NT2/D1 (cell line): ENCODE measurements at places on chromosomes 16 and 17.

DNA sequence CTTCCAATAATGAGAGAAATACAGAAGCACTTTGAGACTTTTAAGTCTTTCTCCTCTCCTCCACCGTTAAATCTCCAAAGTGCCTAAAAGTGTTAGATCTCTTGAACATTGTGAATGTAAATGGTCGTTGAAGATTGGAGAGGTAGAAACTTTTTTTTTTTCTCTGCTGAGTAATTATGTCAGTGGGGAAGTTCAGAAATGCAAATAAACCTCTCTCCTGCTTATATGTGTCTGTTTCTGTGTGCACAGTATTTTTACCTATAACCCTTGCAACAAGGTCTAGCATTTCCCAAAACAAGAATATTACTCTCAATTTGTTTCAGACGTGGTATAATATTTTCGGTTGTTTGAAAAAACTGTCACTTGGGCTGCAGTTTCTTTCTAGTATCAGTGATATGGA lies 833.6 kb upstream of the CDH8 start:
- DNase-seq, result no peak

DNA sequence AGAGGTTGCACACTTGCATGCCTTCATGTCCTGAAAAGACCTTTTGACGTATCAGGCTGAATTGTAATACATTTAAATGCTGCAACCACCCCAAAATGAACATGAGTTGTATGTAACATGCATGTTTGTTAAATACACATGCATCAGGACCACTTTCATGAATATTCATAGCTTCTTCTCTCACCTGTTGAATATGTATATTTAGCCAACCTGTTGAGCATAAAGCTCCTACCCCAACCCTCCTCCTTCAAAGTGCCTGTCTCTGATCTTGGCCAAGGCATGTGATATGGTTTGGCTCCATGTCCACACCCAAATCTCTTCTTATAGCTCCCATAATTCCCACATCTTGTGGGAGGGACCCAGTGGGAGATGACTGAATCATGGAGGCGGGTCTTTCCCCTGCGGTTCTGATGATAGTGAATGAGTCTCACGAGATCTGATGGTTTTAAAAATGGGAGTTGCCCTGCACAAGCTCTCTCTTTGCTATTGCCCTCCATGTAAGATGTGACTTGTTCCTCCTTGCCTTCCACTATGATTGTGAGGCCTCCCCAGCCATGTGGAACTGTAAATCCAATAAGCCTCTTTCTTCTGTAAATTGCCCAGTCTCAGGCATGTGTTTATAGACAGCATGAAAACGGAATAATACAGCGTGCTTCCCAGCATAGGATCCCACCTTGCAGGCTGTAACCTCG lies 3.8 kb upstream of the CRYM start:
- no peak for DNase-seq

- no peak for DNase-seq
These were observed 2.5 kb downstream of the TAC4 start for GRCh38 chr17:49845321-49845720.

- DNase-seq, result no peak
These were observed 19.1 kb upstream of the RSL1D1 start for GRCh38 chr16:11870399-11870798.

GRCh38 chr17:41786227-41787020 lies at the start of gene JUP:
TSS of gene JUP (minus strand) at chr17:41786711. CDS start at chr17:41771854, 14,857 bp downstream.
- DNase-seq, result peak; percentile 97

DNA sequence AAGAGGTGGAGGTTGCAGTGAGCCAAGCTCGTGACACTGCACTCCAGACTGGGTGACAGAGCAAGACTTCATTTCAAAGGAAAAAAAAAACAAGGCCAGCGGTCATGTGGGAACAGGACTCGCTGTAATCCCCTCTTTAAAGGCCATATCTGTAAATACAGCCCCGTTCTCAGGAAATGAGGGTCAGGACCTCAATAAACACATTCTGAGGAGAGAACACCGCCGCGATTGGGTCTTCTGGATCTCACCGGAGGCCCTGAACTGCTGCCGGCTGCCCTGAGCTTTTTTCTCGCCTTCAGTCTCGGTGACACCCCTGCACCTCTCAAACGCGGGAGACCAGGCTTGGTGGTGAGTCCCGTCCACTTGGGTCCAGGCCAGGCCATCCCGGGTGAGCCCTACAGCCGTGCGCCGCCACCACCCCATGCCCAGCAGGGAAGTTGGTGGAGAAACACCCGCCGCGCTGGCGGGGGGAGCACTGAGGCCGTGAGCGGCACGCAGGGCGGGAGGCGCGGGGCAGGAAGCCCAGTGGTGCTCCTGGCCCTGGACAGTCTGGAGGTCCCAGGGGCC lies 28.4 kb downstream of the SLC25A10 start:
- no peak for DNase-seq

GRCh38 chr17:28498652-28499363 lies 7.3 kb upstream of the FOXN1 start:
- no peak for DNase-seq

- no peak for DNase-seq
These were observed 20.3 kb downstream of the RAB11FIP4 start for GRCh38 chr17:31411707-31412285.

DNA sequence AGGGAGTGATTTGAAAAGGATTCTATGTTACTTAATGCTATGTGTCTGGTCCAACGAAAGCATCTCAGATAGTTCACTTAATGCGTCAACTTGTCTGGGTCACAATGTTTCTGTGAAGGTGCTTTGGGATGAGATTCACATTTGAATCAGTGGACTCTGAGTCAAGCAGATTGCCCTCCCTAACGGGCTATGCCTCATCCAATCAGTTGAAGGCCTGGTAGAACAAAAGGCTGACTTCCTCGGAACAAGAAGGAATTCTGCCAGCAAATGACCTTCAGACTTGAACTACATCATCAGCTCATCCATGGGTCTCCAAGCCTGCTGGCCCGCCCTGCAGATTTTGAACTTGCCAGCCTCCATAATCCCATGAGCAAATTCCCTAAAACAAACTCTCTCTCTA lies 15.2 kb downstream of the EMP2 start:
- DNase-seq, result no peak

DNA sequence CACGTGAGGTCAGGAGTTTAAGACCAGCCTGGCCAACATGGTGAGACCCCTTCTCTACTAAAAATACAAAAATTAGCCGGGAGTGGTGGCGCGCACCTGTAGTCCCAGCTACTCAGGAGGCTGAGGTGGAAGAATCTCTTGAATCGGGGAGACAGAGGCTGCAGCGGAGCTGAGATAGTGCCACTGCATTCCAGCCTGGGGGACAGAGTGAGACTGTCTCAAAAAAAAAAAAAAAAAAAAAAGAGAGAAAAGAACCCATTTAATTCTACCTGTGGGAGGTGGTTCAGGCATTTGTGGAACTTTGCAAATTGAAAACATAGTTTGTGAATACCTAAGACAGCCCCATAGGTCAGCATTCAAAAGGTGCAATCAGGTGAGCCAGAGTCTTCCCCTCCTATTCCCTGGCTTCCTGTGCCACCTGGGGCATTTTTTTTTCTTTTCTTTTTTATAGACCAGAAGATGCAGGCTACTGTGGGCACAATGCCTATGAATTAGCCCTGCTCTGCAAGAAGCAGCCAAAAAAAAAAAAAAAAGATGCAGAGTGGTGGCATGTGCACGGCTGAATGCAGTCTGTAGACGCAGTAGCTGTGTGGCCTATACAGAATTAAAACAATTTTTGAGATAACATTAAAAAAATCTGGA lies 9.1 kb upstream of the SOCS3 start:
- DNase-seq, result no peak

DNA sequence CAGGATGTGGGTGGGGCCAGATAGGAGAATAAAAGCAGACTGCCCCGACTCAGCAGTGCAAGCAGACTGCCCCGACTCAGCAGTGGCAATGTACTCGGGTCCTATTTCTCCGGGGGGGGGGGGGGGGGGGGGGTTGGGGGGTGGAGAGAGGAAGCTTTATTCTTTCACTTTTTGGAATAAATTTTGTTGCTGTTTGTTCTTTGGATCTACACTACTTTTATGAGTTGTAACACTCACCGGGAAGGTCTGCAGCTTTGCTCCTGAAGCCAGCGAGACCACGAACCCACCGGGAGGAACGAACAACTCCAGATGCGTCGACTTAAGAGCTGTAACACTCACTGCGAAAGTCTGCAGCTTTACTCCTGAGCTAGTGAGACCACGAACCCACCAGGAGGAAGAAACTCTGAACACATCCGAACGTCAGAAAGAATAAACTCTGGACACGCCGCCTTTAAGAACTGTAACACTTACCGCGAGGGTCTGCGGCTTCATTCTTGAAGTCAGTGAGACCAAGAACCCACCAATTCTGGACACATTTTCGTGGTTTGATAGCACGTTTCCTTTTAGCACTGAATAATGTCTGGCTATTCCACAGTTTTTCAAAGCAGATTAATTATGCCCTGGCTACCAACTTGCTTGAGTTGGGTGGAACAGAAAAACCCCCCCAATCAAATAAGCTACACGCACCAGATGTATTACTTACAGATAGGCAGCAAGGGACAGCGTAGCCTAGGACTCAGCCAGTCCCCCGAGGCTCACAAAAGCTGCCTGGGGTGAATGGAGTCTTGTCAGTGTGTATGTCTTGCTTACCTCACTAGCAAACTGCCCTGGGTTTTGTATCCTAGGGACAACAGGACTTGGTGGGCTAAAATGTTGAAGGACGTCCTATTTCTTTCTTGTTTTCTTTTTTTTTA lies 11.9 kb downstream of the FZD2 start:
- no peak for DNase-seq

GRCh38 chr17:63641692-63642448 lies 19.7 kb downstream of the MAP3K3 start:
- no peak for DNase-seq

DNA sequence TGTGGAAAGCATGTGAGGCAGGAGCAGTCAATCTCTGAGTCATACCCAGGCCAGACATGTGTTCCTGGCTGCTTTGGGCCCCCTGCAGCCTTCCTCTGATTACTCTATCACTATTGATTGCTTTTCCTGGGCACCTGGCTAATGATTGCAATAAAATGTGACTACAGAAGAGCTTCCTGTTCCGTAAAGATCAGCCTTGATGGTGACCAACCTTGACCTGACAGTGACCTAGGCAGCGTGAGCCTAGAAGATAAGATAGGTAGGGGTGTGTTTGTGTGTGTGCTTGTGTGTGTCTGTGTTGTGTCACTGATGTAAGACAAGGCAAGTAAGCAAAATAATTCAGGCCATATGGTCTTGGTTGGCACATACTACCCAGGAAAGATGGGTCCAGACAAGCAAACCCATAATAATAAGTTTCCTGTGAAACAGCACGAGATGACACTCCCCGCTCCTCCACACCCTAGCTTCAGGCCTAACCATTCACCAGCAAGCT lies 367.7 kb upstream of the CDH11 start:
- DNase-seq, result no peak

GRCh38 chr16:12771341-12771798 lies 32.3 kb downstream of the CPPED1 start:
- no peak for DNase-seq

DNA sequence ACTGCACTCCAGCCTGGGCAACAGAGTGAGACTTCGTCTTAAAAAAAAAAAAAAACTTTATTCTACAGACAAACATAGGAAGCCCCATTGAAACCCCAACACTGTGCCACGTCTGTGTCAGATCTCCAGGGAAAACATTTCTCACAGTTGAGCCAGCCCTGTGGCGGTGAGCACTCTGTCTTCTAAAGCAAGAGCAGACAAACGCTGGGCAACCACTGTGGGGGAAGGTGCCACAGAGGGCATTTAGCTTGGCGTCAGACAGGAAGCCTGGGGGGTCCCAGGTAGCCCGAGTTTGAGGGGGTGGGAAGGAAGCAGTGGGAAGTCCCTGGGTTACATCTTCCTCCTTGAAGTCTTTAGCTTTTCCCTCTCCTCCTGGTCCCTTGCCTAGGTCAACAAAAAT lies 16.0 kb downstream of the C17orf100 start:
- DNase-seq, result no peak

GRCh38 chr16:50195756-50196155 lies 42.6 kb downstream of the TENT4B start:
- DNase-seq, result no peak

- DNase-seq, result no peak
These were observed 210.3 kb downstream of the SNX29 start for GRCh38 chr16:12186774-12187335.

- no peak for DNase-seq
These were observed 9.7 kb downstream of the RHBDF2 start for GRCh38 chr17:76491271-76492122.

GRCh38 chr16:54976651-54977200 lies 46.1 kb downstream of the IRX5 start:
- DNase-seq, result no peak

- DNase-seq, result no peak
These were observed 1.9 kb downstream of the FBXL8 start for GRCh38 chr16:67161595-67162058.

DNA sequence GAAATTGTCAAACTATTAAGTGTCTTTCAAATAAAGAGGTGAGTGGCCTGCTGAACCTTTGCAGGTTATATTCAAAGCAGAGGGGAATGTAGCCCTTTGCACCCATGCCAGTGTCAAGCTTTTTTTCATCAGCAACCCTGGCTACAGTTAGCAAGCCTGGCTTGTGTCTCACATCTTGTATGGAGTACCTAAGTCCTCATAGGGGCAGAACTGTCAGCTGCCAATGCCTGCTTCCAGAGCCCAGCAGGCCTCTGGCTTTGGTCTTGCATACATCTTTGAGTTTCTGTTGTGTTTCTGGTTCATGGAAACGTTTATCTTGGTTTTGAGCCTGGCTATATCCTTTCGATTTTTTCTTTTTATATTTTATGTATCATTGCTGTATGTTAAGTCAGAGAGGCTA lies 26.8 kb downstream of the REXO5 start:
- DNase-seq, result no peak

- DNase-seq, result no peak
These were observed 122.3 kb downstream of the CDK5R1 start for GRCh38 chr17:32609085-32609484.

DNA sequence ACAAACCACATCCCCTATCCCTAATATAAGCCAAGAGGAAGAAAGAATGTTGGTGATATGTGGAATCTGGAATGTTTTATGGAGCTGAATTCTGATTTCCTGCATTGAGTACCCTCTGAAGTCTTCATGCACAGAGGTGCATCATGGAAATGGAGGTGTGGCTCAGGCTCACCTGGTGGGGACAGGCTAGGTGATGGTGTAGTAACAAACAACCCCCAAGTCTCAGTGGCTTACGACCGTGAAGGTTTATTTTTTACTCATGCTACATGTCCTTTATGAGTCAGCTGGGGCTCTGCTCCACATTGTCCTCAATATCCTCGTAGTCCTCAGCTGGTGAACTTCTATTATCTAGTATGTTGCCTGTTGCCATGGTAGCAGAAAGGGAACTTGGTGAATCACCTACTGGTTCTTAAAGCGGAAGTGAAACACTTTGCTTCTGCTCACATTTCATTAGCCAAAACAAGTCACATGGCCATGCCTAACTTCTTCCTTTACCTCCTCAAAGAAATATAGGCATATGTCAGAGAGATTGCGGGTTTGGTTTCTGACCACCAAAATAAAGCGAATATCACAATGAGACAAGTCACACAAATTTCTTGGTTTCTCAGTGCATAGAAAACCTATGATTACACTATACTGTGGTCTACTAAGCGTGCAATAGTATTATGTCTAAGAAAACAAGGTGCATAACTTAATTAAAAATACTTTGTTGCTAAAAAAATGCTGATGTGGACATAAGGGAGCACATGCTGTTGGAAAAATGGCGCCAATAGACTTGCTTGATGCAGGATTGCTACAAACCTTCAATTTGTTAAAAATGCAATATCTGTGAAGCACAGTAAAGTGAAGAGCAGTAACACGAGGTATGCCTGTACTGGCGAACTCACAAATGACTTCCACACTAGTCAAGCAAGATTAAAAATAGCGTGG lies at the start of gene PMFBP1:
Gene PMFBP1, minus strand, starts transcription at position 51 of the 930 bp plus-strand sequence. CDS start 947 bp downstream, outside the sequence.
- no peak for DNase-seq
